KBM-7 (cell line): ENCODE measurements at places on chromosomes 12 and 14.

DNA sequence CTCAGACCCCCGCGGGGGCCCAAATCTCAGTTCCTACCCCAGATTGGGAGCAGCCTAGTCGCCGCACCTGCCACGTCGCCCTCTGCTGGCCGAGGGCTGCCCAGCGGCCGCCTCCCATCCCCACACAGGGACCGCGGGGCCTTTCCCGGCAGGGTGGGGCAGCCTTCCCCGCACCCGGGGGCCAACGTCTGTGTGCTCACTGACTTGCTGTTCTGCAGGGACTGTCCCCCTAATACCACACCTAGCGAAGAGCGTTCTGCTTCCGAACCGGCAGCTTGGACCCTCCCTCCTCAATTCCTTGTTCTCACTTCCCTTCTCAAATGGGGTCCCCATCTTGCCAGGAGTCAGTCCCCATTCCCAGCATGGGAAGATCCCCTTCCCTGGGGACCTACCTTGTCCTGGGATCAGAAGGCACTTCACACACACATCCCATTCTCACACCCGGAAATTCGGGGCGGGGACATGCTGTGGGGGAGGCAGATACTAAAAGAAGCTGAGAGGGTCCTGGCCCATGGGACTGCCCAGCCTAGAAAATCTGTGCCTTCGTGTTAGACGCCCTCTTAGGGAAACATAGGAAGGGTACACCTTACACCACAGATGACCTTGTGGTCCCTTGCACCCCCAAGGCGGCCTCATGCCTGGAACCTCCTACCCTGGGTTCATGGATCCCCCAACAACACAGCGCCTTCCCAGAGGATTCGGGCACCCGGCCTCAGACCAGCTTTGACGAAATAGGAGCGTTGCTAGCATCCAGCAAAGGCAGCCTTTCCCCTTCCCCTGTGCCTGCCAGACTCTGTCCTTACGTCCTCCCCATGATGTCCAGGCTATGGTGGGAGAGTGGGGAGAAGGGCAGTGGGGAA, 16.4 kb downstream of the ACVRL1 start:
- DNase-seq, result peak; percentile 42

DNA sequence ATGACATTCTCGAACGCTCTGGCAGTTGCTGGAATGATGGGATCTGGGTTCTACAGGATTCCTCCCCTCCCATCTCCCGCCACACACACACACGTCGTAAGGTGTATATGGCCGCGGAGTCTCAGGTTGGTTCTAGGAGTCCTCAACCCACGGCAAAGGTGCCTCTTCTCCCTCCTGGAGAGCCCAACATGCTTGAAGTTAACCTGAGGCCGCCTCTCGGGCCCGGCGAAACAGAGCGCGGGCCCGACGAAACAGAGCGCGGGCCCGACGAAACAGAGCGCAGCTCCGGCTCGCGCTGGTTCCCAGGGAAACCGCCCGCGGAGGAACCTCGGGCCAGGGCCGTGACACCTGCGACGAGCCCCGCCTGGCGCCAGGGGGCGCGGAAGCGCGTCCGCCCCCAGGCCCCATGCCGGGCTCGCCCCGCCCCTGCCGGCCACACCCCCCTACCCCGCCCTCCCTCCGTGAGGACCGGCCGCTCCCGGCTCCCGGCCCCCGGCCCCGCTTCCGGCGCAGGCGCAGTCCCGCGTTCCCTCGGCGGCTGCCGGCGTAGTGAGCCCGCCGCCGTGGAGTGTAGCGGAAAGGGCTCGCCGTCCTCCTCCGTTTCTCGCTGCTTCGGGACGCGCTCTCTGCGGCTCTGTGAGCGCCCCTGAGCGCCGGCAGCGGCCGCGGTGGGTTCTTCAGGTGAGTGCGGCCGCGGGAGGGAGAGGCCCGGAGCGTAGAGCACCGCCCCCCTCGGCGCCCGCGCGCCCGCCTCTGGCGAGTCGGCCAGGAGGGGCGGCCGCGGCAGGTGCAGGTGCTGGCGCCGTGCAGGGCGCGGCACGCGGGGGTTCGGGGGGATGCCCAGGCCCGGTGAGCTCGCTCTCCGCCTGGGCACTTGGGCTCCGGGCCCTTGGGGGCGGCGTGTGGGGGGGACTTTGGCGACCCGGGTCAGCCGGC, at the start of gene RAB3IP:
Gene RAB3IP, plus strand, starts transcription at position 510 of the 936 bp plus-strand sequence. CDS start 16,549 bp downstream, outside the sequence.
- DNase-seq, result peak; percentile 86

DNA sequence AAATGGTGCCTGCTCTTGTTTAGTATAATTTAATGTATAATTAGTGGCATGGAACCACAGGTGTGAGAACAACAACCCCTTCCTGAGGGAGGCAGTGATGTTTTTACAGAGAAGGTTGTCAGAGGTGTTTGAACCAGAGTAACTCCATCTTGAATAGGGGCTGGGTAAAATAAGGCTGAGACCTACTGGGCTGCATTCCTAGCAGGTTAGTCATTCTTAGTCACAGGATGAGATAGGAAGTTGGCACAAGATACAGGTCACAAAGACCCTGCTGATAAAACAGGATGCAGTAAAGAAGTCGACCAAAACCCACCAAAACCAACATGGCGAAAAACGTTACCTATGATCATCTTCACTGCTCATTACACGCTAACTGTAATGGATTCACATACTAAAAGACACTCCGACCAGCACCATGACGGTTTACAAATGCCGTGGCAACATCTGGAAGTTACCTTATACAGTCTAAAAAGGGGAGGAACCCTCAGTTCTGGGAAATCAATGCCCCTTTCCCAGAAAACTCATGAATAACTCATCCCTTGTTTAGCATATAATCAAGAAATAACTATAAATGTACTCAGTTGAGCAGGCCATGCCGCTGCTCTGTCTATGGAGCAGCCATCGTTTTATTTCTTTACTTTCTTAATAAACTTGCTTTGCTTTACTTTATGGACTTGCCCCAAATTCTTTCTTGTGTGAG, 47.8 kb upstream of the LTA4H start:
- no peak for DNase-seq

- no peak for DNase-seq
Observed at GRCh38 chr14:52701223-52701622, 5.8 kb upstream of the PSMC6 start.

DNA sequence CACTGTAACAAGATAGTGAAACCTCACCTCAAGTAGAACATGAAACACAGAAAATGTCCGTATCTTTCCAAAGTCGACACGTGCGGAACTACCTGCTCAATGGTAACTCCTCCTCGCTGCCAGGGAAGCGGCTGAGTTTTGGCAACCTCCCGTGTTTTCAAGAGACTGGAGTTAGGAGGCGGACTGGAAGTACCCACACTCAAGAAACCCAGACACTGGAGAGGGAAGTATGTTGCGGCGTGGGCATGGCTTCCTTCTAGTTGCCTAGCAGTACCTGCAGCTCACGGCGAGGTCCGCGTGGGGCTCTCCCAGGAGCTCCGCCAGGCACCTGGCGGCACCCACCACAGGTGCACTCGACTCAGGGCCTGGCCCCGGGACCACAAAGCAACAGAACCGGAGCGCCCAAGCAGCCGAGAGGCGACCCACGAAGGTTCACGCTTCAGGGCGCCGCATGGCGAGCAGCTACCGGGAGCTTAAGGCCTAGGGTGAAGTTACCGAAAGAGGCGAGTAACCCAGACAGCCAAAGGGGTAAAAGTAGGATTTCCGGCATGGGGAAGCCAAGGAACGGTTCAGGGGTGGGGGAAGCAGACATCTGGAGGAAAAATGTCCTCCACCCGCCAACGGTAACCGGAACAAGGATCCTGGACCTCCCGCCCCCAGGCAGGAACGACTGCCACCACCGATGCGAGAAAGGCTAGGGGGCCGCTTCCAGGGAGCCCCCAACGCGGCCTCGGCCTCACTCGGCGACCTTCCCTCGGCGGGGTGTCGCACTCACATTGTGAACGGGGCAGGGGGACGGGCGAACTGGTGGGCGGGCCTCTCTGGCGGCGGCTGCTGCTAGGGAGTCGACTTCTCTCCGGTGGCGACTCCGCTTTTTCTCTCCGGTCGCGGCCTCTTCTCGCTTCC, 608 bp downstream of the PTGES3 start:
- DNase-seq, result peak; percentile 69

- DNase-seq, result no peak
Observed at GRCh38 chr12:47280543-47281300, 201.0 kb upstream of the AMIGO2 start.

GRCh38 chr14:56860441-56860840, 50.2 kb upstream of the OTX2 start:
- no peak for DNase-seq

DNA sequence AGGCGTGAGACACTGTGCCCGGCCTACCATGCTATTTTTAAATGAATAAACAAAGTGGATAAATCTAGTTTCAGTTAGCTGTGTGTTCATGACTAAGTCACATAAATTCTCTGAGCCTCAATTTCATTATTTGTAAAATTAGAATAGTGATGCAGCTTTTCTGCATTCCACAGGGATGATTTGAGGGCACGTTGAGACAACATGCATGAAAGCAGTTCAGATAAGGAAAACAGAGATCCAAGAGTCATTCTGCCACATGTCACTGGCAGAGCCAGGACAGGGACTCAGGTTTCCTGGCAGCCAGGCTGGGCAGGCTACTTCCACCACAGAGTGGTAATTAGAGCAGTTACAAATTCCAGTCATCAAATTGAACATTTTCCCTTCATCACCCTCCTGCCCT, 2.9 kb upstream of the PPP4R4 start:
- no peak for DNase-seq

GRCh38 chr12:20525064-20525610, 156.8 kb downstream of the PDE3A start:
- DNase-seq, result no peak

DNA sequence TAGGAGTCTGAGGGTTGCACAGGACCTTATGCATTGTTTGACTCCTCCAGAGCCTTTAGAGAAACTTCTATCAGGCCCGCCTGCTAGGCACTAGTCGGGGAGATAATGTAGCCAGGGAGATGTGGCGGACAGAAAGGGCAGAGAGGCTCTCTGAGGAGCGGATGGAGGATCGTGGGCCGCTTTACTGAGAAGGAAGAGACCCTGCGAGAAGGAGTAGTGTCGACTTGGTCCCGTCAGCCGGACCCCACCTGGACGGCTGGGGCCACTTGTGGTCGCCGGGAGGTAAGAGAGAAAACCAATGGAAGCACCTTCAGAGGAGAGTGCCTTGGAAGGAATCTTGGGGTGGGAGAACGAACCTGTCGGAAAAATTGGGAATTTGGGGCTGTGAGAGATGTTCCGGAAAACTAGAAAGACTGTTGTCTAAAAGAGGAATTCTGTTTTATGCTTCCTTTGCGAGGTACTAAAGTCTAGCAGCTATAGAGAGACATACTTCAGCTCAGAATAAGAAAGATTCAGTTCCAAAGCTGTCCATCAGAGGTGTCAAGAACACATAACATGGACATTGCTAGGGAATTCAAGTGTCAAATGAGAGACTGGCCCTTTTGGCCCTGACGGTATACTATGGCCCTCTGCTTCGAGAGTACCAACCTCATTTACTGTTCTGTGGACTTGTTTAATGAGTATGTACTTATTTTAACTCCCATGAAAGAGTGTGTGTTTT, 660 bp upstream of the MCRS1 start:
- peak; percentile 29 for DNase-seq

DNA sequence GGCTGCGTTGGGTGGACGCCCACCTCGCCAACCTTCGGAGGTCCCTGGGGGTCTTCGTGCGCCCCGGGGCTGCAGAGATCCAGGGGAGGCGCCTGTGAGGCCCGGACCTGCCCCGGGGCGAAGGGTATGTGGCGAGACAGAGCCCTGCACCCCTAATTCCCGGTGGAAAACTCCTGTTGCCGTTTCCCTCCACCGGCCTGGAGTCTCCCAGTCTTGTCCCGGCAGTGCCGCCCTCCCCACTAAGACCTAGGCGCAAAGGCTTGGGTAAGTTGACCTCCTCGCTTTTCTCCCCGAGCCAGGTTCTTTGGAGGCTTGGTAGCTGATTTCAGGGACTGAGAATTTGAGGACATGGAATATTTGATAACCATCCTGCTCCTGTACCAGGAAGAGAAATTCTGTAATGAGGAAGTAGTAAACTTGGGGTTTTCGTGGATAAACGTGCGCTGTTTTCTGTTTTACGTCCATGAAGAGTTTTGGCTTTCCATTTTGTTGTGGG, 530 bp downstream of the APAF1 start:
- DNase-seq, result peak; percentile 66

- no peak for DNase-seq
Observed at GRCh38 chr12:75954041-75954440, 77.5 kb downstream of the PHLDA1 start.

GRCh38 chr12:109432842-109433304, 44.2 kb downstream of the KCTD10 start:
- DNase-seq, result peak; percentile 78

DNA sequence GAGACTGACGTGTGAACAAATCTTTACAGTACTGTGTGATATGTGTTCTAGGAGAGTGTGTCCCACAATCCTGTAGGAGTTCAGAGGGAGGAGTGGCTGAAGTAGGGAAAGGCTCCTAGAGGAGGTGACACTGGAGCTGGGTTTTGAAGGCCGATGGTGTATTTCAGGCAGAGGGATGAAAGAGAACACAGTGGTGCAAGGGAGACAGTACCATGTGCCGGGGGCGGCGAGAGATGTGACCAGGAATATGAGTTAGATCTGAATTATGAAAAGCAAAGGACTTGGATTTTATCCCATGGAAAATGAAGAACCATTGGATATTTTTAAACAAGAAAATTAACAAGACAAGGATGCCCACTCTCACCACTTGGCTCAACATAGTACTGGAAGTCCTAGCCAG, 77.0 kb upstream of the ESRRB start:
- no peak for DNase-seq

DNA sequence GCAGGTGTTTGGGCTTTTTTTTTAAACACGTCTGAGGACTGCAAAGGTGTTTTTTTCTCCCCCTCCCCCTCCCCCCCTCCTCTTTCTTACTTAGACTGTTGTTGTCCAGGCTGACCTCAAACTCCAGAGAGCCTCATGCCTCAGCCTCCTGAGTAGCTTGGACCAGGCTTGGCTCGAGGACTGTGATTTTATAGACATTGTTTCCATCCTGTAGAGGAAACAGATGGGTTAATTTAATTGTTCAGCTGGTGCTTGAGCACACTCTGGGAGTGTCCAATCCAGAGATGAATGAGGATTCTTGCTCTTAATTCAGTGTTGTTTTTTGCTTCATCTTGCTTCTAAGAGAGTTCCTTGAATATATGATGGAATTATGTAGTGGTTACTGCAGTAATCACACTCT, 42.1 kb downstream of the RASSF3 start:
- no peak for DNase-seq

DNA sequence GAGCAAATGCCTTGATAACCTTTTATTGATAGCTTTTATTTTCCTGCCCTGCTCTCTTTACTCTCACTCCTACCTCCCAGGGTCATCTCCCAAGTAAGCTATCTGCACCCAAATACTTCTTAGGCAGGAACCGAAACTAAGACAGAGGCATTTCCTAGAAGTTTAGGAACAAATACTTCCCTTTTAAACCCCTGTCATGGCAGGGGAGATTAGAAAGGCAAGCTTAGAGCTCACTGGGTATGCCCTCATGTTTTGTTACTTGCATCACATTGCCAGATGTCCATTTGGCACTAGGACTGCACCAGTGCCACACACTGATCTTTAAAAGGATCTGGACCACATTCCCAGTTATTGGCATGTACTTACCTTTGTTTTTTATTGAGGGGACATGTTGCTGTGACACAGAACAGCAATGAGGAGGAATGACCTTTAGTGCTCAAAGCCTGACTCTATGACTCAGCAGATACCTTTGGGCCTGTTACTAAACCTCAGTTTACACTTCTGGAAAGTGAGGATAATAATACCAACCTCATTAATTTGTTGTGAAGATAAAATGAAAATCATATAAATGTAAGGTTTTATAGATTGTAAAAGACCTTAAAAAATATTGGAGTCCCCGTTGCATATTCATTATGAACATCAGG, 40.9 kb upstream of the MBIP start:
- DNase-seq, result peak; percentile 37
